Stimulated activated CD8-positive, alpha-beta memory T cell treated with anti-CD3 and anti-CD28 coated beads, Interleukin-7, amount 100 ng/mL, for 1 hour (primary cell): ENCODE measurements at places on chromosomes 7 and 10.

DNA sequence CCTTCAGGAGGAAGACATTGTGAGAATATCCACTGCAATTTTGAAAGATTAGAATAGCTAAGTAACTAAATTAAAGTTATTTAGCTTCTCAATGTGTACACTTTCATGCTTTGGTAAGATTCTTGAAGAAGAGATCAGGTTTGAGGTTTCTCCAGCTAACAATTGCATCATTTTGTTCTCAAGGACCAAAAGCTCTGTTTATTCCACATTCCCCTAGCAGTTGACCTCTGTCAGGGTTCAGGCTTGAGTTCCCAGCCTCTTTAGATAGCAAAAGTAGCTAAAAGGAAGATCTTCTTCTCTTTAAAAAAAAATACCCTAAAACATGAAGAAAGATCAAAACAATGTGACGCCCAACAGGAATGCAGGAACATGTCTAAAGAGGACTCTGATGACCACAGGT is 179.4 kb upstream of the IGFBP3 start:
- no peak for DNase-seq

GRCh38 chr7:28328146-28328545 is 84.2 kb upstream of the CREB5 start:
- DNase-seq, result no peak

- DNase-seq, result no peak
Measured at GRCh38 chr10:113305871-113306270, 247.0 kb upstream of the HABP2 start.

- no peak for DNase-seq
Measured at GRCh38 chr7:39693812-39694211, 70.4 kb downstream of the RALA start.

- no peak for DNase-seq
Measured at GRCh38 chr7:6346581-6346980, 74.2 kb upstream of the CYTH3 start.

GRCh38 chr10:128936392-128936791 is 530.6 kb upstream of the MGMT start:
- DNase-seq, result no peak

DNA sequence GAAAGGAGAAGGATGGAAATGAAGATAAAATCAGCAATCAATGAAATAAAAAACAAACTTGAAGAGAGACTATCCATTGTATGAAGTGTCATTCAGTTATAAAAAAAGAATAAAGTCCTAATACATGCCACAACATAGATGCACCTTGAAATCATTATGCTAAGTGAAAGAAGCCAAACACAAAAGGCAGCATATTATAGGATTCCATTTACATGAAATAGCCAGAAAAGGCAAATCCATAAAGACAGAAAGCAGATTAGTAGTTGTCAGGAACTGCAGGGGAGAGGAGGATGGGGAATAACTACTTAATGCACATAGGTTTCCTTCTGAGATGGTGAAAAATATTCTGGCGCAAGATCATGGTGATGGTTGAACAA is 6.6 kb upstream of the PON1 start:
- DNase-seq, result no peak

- no peak for DNase-seq
Measured at GRCh38 chr7:38565289-38565688, 65.9 kb downstream of the AMPH start.

DNA sequence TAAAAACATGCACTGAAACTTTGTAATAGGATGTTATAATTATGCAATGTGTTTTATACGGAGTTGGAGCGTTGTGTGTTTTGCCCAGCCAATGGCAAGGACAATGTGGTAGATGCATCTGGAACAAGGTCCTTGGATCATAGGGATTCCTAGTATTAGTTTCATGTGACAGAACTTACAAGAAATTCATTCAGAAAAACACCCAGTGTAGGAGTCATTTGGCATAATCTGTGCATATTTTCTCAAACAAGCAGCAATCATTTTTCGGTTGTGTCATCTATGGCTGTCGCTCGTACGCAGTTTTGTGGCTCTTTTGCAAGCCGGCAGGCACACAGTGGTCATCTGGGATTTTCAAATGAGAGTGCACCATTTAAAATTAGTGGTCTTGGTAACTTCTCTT is 19.8 kb downstream of the CREB5 start:
- no peak for DNase-seq

GRCh38 chr10:75466886-75467285 is 35.5 kb downstream of the LRMDA start:
- DNase-seq, result no peak

- no peak for DNase-seq
Measured at GRCh38 chr7:12930534-12930933, 243.1 kb downstream of the ARL4A start.

- no peak for DNase-seq
Measured at GRCh38 chr10:77479586-77479985, 158.0 kb downstream of the KCNMA1 start.

DNA sequence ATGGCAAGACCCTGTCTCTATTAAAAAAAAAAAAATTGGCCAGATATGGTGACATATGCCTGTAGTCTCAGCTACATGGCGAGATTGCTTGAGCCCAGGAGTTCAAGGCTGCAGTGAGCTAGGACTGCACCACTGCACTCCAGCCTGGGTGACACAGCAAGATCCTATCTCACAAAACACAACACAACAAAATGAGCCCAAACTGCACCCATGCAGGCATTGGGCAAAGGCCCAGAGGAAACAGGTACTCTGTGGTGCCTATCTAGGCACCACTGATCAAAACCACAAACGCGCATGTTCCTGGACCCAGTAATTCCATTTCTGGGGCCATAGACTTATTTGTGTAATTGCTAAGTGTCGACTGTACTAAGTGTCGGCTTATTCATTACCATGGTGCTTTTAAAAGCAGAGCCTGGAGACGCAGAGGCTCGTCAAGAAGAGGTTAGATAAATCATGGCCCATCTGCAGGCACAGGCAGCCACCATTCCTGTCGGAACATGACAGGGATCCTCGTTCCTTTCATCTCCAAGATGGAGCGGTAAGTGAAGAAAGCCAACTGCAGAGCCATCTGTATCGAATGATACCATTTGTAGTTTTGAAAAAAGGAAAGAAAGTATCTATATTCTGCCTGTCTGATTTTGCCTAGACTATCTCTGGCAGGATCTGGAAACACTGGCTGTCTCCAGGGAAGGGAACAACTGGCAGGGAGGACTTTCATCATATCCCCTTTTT is 160.4 kb upstream of the RHEB start:
- no peak for DNase-seq

DNA sequence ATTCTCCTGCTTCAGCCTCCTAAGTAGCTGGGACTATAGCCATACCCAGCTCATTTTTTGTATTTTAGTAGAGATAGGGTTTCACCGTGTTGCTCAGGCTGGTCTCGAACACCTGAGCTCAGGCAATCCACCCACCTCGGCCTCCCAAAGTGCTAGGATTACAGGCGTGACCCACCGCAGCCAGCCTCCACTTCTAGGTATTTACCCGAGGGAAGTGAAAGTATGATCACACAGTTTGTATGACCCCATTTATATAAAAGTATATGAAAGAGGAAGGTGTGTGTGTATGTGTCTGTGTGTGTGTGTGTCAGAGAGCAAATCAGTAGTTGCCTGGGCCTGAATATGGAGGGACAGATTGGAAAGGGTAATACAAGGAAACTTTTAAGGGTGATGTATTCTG is 2.0 kb upstream of the PURB start:
- DNase-seq, result no peak

- DNase-seq, result no peak
Measured at GRCh38 chr10:12013926-12014325, 28.7 kb downstream of the UPF2 start.

GRCh38 chr10:6383096-6383812 is 180.5 kb downstream of the PFKFB3 start:
- no peak for DNase-seq

DNA sequence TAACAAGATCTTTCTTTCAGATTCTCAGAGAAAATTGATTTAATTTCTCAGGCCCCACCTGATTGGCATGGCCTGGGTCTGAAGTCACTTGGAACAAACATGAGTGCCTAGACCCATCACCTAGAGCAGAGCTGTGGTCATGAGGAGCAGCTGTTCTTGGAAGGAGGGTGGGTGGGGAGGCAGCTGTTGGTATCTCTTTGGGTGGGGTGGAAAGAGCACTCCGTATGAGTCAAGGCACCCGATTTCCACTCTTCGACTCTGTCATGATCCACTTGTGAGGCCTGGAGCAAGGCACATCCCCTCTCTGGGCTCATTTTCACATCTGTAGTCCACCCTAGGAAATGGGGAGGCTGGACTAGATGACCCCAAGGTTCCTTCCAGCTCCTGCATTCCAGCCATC is 156.7 kb downstream of the C10orf105 start:
- no peak for DNase-seq

- no peak for DNase-seq
Measured at GRCh38 chr7:57867884-57868701, 418.1 kb downstream of the ZNF716 start.

- DNase-seq, result no peak
Measured at GRCh38 chr7:127879436-127879835, 151.8 kb downstream of the LRRC4 start.

DNA sequence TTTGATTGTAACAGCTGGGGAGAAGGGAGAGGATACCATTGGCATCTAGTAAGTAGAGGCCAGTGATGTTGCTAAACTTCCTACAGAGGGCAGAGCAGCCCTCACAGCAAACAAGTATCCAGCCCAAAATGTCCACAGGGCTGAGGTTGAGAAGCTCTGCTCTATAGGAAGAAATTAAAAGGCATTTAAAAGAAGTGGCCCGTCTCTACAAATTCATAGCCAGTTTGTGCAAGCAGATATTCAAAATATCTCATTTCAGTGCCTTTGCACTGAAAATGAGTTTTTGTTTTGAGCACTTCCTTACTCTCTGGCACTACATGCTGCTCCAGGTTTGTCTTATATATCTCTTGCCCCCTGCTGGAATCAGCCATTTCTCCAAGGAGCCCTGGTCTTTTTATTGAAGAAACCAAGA is 330.0 kb downstream of the BBS9 start:
- DNase-seq, result no peak

DNA sequence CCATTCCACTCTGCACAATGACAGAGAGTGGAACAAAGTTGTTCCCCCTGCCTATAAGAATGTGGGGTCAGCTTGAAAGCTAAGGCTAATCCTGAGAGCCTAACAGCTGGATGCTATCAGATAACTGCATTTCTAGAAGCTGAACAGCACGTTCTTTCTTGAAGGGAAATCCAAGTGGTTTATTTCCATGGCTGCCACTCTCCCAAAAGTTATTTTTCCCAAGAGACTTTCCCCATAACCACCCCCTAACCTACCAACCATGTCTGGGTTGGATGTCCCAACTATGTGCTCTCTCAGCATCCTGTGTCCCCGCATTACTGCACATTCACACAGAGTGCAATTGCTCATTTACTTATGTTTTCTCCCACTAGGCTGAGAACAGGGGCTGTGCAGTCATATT is 140.7 kb upstream of the ANKRD1 start:
- no peak for DNase-seq

DNA sequence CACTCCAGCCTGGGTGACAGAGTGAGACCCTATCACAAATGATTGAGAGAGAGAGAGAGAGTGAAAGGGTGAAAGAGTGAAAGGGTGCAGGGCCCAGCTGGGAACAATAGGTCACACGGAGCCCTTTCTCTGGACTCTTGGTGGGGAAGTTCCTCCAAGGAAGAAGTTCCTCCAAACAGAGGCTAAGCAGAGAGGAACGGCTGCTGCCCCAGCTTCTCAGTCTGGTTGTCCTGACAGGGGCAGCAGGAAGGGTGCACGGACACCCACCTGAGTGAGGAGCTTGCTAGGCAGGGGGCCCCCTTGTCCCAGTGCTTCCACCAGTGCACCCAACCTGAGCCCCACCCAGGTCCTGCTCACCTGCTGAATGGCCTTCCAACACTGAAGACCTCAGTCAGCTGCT is 38.8 kb upstream of the MYL10 start:
- no peak for DNase-seq

GRCh38 chr10:3251172-3251571 is 78.6 kb upstream of the PITRM1 start:
- DNase-seq, result no peak

DNA sequence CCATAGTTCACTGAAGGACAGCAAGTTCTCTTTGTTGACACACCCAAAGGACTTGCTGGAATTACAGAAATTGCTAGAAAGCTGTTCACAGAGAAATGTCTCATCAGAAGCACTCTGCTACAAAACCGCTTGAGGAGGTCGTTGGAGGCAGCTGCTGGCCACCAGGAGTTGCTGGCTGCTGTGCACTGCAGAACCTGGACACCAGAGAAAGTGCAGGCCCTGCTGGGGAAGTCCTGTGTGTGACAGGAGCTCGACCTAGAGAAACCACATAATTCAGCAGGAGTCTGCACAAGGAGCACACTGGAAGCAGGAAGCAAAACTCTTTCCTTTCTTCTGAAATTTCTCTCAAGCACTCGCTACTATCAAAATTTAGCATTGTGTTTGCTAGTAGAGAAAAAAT is 461.5 kb upstream of the GHITM start:
- DNase-seq, result no peak

DNA sequence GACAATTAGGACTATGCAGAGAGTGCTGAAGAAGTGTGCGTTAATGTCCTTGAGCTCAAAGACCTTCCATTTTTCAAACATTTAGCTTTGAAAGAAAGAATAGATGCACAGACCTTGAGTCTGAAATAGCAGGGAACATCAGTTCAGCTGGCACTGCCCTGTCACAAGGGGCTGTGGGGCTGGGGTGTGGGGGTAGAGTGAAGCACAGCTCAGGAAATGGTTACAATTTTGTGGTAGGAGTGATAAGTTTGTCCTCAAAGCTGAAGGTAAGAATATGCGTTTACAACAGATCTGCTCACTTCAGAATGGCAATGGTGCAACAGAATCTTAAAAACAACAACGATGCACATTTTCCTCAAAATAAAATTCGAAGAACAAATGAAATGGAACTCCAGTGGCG is 33.6 kb downstream of the SMKR1 start:
- no peak for DNase-seq

DNA sequence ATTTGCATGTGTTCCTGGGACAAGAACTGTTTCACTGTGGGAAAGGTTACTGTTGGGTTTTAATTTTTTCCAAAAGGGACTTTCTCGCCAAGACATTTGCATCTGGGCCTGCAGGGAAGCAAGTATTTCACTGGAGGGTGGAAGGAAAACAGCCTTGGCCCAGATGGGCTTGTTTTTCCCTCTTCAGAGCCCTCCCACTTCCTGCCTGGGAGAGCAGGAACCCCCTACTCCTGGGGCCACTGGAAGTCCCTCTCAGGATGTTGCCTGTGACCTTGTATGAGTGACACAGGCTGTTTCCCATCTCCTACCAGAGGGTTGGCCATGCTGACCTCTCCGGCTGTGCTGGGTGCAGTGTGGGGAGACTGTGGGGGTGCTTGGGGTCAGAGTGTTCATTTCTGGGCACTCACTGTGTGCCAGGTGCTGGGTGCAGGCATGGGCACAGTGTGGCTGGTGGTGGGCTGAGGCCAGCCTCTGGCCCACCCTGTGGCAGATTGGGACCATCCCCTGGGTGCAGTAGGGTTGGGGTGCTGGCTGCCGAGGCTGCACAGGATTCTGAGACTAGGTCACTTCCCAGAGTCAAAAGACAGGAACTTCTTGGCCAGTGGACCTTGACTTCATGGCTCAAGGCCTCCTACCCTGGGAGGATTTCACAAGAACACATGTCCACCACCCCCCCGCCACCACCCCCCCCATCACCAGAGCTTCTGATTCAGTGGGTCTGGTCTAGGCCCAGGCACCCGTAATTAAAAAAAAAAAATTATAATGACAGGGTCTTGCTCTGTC is 10.2 kb downstream of the TSPAN15 start:
- DNase-seq, result no peak

- no peak for DNase-seq
Measured at GRCh38 chr7:120984406-120984805, 4.1 kb upstream of the CPED1 start.

GRCh38 chr10:62381385-62382102 is 7.4 kb downstream of the ZNF365 start:
- DNase-seq, result no peak
